Posterior vena cava (tissue), 2 donors: ENCODE measurements at places on chromosomes 1 and 21. TPM values are rescaled to one million over a fixed set of nuclear protein-coding genes. Genes with fewer than 3 reads are reported as not detected.

Gene ASPM
- 0.14 TPM for total RNA-seq

- no peak for DNase-seq
Observed at GRCh38 chr1:11237356-11237755, 25.0 kb downstream of the MTOR start.

- no peak for DNase-seq
Observed at GRCh38 chr1:169113613-169114119, 7.2 kb downstream of the ATP1B1 start.

Gene RHOU
- 15.7 TPM for total RNA-seq

Gene HIVEP3
- 4.1 TPM for total RNA-seq

Gene GBP6
- not detected for total RNA-seq

DNA sequence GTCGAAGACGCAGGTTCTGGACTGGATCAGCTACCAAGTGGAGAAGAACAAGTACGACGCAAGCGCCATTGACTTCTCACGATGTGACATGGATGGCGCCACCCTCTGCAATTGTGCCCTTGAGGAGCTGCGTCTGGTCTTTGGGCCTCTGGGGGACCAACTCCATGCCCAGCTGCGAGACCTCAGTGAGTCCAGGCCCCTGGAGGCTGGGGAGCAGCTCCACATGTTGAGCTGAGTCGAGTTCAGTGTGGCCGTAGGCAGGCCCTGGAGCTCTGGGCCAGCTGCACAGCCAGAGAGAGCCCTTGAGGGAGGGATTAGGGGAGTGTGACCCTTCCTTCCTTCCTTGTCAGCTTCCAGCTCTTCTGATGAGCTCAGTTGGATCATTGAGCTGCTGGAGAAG, 1.6 kb downstream of the ELF3 start:
- DNase-seq = no peak

Gene CACNA1S
- total RNA-seq = 0.05 TPM

Gene LRRC7
- total RNA-seq = 9.5 TPM

- DNase-seq = no peak
Observed at GRCh38 chr1:32198237-32199042, 2.0 kb upstream of the CCDC28B start.

- DNase-seq = no peak
Observed at GRCh38 chr1:54475357-54475881, 69.2 kb upstream of the SSBP3 start.

Gene TTC13
- 17.4 TPM for total RNA-seq

GRCh38 chr1:109399326-109399957, 1.7 kb upstream of the SORT1 start:
- DNase-seq = no peak

GRCh38 chr1:98651116-98651632, 10.3 kb upstream of the SNX7 start:
- no peak for DNase-seq

Gene KRTAP10-10
- not detected for total RNA-seq

DNA sequence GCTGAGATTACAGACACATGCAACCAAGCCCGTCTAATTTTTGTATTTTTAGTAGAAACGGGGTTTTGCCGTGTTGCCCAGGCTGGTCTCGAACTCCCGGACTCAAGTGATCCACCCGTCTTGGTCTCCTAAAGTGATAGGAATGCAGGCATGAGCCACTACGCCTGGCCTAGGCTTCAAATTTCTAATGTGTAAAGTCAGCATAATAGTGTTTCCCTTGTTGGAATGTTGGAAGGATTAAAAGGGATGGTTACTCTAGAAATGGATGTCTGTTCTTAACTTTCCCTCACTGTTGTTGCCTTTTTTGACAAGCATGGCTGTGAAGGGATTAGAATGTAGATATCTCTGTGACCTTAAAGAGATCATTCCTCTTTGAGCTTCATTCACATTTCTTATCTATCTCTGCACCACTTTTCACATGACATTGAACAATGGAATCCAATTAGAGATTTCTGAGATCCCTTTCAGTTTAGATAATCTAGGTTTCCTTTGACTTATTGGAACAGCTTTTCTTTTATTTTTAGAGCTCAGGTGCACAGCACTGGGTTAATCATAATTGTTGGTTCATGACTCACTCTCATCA, 33.7 kb downstream of the NFASC start:
- no peak for DNase-seq

- no peak for DNase-seq
Observed at GRCh38 chr1:116433275-116434257, 60.5 kb downstream of the ATP1A1 start.

DNA sequence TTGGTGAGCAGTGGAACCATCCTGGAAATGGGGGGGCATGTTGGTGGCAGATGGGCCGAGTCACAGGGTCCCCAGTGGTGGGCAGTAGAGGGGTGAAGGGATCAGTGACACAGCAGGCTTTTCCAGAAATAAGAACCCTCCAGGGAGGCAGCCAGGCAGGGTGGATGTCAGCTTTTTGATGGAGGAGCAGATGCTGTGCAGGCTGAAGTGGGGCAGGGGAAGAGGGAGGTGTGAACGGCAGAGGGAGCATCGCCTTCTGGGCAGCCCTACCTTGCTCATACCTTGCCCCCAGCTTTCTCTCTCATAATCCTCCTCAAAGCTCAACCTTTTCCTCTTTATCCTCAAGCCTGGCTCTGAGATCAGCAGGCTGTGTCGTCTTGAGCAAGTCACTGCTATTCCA, 131.8 kb upstream of the IPO9 start:
- DNase-seq = no peak

- DNase-seq = no peak
Observed at GRCh38 chr1:29121516-29121935, 2.2 kb downstream of the TMEM200B start.

GRCh38 chr1:121519042-121519755, 334.4 kb downstream of the SRGAP2C start:
- DNase-seq = peak; percentile 84

Gene COL9A2
- 3.1 TPM for total RNA-seq

DNA sequence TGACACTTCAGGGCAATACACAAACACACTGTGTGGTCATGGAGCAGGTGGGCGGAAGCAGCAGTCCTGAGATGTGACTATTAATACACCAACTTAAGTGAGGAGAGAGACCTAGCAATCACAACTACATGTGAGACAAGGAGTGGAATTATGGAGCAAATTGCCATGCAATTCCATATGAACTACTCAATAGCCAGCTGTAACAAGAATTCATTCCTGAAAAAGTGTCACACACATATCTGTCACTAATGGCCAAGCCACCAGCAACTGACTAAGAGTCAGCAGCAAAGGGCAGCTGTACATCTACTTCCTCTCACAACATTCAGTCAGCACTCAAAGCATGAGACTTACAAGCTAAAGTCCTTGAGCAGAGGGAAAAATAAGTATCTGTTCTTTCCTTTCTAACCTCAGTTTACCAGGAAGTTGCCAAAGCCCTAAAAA, 46.2 kb downstream of the GPR3 start:
- no peak for DNase-seq

DNA sequence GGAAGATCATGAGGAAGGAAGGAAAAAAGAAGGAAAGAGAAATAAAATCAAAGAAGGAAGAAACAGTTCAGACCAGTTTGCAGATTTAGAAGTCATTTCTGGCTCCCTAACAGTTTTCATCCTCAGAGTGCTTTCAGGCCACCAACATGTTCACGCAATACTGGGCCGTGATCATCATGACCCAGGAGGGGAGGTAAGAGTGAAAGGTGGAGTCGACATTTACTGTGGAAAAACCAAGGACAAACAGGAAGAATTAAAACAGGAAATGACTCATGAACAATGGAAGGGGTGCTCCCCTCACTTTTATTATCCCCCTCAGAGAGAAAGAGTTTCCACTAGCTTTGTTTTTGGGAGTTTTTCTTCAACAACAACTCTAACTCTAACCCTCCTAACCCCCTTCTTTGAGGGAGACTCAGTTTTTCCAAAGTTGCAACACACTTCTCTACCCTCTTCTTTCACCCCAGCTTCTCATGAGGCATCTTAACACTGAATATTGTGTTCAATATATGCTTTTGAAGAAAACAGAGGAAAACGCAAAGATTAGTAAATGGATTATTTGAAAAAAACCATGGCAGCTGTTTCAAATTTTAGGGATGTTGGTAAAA, 60.4 kb downstream of the VANGL2 start:
- no peak for DNase-seq

DNA sequence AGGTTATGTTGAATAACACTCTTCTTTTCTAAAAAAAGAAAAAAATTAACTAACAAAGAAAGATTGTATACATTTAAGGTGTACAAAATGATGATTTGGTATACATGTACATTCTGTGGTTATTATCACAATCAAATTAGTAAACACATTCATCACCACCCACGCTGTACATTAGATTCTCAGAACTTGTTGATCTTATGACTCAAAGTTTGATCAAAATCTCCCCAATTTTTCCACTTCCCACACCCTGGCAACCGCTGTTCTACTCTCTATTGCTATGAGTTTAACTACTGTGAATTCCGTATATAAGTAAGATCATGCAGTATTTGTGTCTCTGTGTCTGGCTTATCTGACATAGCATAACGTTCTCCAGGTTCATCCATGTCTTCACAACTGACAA, 469.5 kb upstream of the CHRM3 start:
- no peak for DNase-seq
